Skeletal muscle cell (primary cell): ENCODE measurements at places on chromosomes 2 and 18.

DNA sequence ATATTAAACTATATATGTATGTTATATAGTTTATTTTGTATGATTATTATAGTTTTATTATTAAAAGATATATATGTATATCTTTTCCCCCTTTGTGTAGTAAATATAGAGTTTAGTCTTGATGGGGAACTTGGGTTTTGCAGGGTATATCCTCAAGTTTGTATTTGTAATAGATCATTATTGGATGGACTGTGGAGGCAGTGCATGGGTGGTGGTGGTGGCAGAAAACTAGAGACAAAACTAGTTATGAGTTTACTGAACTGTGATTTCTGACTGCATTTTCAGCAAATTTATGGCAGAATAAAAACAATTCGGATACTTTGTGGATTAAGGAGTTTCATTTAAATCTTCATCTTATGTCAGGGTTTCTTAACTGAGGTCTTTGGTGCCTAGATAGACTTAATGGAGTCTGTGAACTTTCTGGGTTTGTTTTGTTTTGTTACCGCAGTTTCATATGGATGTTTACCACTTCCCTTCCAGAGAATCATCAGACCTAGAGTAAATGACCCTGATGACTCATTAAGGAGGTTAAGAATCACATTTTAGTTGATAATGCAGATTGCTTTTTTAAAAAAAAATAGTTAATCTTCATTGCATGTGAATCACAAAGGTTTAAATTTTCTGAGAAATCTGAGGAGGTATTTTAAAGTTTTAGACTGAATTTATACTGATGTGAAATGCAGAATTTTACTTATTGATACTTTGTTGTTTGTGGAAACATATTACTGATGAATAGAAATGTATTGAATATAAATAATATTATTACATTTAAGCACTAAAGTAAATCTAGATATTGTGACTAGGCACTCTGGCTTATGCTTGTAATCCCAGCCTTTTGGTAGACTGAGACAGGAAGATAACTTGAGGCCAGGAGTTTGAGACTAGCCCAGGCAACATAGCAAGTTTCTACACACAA lies 14.5 kb downstream of the EPC2 start:
- no peak for DNase-seq

DNA sequence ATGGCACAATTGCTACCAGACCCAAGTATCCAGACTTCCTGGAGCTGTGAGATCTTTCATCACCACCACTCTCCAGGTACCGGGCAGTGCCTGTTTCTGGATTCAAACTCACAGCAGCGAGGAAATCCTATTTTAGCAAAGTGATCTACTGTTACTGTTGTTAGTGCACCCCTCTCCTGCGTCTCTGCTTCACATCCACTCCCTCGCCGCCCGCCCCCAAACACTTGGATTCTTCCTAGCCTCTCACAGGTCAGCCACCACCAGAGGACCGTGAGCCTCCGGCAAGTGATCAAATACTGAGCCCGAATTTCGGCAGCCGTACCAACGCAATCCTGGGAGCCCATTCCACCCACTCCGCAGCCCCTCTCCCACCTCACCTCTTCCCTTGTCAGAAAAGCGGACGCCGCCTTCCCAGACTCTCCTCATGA lies 519 bp downstream of the METTL4 start:
- peak; percentile 29 for DNase-seq

GRCh38 chr2:24359129-24360049 lies 947 bp downstream of the ITSN2 start:
- DNase-seq: no peak

- DNase-seq: peak; percentile 67
Measured at GRCh38 chr18:26386002-26386401, 159.8 kb downstream of the TAF4B start.

- no peak for DNase-seq
Measured at GRCh38 chr2:241637795-241638660, 535 bp downstream of the ATG4B start.

GRCh38 chr2:239383759-239384156 lies 17.1 kb downstream of the HDAC4 start:
- no peak for DNase-seq

DNA sequence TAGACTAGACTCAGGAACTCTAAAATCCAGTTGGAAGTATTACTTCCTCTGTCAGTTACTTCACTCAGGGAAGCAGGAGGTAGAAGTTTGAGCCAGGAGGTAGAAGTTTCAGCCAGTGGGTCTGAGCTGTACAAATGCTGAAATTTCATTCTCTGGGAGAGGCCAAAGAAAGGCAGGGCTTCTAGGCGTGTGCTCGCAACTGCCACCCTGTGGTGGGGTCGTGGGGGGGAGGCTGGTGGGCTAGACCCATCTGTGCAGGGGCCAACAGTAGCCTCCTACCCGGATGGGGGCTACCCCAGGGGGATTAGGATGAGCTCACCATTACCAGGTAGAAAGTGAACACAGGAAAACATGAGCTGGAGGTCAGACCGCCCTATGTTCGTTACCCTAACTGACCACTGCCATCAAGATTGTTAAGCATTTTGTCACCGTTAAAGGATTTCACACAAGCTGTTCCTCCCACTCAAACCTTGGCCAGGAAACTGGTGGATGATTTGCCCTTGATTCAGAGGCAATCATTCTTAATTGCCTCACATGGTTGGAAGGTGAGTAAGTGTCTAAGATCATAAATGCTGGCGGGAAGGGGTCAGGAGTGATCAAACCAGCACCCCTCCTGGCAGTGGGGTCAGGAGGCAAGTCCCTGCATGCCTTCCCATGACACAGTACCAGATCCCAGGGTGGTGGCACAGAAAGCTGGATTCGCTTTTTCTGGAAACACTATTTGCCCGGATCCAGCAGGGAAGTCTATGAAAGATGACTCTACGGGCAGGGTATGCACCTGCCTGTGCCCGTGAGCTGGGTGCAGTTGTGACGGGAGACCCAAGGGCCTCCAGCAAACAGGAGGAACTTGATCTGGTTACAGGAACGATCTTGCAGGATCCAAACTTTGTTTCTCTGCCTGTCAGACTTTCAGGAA lies 5.2 kb upstream of the FHL2 start:
- DNase-seq: peak; percentile 80

- DNase-seq: no peak
Measured at GRCh38 chr2:74186038-74186437, 7.4 kb upstream of the MOB1A start.

GRCh38 chr2:177589186-177589585 lies 196.6 kb downstream of the AGPS start:
- DNase-seq: no peak
